Fibroblast of skin of back (primary cell): ENCODE measurements at places on chromosomes 6 and 20.

DNA sequence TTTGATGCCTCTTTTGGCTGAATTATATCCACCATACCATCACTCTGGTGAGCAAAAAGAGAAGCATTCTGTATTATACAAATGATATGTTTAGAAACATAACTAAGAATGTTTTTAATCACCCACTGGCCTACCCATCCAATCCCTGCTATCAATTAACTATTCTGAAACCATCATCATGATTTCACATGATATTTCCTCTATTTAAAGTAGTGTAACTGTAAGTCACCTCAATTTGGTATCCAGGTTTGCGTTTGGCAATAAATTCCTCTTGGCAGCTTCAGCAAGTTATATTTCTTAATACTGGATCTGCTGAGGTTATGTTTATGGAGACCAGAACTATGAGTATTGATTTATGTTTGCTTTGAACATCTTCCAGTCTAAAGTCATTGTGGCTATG is 332.1 kb downstream of the UTRN start:
- no peak for DNase-seq

- no peak for DNase-seq
Observed at GRCh38 chr6:43695215-43695966, 7.8 kb upstream of the MRPS18A start.

GRCh38 chr6:101110814-101111213 is 229.7 kb upstream of the ASCC3 start:
- peak; percentile 37 for DNase-seq

DNA sequence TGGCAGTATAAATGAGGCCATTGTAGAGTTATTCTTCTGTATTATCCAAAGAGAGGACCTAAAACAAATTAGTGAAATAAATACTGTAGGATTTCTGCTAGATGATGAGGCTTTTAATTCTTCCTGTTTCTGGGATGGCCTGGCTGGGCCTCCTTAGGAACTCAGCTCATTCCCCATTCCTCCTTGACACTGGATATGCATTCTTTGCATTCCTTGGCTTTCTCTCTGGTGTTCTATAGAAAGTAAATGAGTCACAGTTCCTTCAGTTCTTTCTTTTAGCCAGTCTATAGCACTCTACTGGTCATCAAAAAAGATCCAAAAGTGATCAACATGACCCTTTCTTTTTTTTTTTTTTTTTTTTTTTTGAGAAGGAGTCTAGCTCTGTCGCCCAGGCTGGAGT is 8.6 kb downstream of the OR10C1 start:
- DNase-seq, result peak; percentile 44

GRCh38 chr6:32355018-32355417 is 16.7 kb downstream of the TSBP1 start:
- no peak for DNase-seq
